ENCODE measurements at places on chromosomes 7 and 10.

- DNase-seq, result no peak
These were observed 6.6 kb upstream of the RELN start for GRCh38 chr7:103996017-103996551.

DNA sequence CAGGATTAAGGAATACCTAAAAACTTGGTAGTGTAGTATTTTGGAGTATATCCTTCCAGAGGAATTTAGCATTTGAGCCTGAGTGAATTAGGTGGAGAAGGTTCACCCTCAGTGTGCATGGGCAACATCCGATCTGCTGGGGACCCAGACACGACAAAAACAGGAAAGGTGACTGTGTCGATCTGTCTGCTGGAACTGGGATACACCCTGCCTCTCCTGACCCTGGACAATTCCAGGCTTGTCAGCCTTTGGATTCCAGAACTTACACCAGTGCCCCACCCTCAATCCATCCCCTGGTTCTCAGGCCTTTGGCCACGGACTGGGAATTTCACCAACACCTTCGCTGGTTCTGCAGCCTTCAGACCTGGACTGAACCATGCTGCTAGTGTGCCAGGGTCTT lies 41.9 kb downstream of the PTPRE start:
- no peak for DNase-seq

DNA sequence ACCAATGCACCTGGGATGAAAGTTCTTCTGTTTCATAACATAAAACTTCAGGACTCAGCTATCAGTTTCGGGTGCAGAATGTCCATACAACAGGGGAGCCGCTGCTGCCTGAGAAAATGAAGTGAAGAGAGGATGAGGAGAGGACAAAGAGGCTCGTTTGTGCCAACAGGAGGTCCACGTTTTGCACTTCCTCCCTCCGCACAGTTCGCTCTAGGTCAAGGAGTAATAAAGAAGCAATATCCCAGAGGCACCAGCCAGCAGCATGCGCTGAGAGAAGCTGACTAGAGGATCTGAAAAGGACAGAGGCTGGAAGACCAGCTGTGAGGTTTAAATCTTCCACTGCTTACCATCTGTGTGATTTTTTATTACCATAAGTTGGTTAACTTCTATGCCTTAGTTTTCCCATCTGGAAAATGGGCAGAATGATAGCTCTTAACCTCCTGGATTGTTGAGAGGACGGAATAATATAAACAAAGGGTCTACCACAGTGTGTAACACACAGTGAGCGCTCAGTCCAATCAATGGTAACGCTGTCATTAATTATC lies 709 bp downstream of the GPAM start:
- DNase-seq, result no peak

DNA sequence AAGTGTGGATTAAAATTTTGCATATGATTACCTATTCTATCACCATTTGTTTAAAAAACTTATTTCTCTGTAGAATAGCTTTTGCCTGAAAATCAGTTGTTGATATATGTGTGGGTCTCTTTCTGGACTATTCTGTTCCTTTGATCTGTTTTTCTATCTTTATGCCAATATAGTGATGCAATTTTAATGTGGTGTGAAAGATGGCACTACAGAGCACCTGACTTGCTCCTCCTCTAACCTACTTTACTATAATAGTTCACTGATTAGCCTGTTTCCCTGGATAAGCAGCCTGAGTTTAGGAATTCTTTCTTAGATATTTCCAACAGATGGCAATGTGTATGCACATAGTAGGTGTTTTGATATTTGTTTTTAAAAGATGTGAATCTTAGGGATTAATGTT lies 294.5 kb downstream of the AUTS2 start:
- no peak for DNase-seq

GRCh38 chr10:48400850-48401220 lies 94.4 kb downstream of the MAPK8 start:
- DNase-seq, result no peak

GRCh38 chr10:28981007-28981406 lies 303.7 kb downstream of the BAMBI start:
- no peak for DNase-seq

DNA sequence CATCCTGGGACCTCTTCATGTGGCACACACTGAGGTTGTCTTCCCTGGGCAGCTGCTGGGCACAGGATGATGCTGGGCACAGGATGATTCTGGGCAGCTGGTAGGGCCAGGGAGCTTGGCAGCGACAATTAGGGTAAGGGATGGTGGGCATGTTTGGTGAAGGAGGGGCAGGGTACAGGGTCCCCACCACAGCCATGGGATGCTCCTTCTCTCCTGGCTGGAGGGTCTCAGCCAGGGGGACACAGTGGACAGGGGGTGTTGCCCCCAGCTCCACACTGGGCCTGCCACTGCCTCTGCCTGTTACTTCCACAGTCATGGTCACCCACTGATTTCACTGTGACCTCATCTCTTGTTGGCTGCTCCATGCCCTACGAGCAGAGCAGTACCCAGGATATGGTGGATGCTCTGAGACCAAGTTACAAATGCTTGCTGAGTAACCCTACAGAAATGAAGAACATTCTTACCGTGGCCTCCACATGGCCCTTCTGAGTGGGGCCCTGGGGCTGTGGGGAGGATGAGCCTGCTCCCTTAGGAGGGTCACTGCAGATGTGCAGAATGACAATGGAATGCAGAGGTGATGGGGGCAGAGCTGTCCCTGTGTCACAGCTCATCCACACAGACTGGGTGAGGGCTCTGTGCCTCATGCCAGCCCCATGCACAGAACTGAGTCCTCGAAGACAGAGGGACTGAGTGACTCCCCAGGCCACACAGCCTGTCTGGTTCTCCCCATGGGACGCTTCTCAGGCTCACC lies 28.4 kb upstream of the RET start:
- DNase-seq, result peak; percentile 15

- DNase-seq, result no peak
These were observed 74.2 kb downstream of the CTNNA3 start for GRCh38 chr10:67621834-67622233.

GRCh38 chr7:7157177-7157886 lies 25.0 kb upstream of the C1GALT1 start:
- peak; percentile 82 for DNase-seq

- DNase-seq, result peak; percentile 50
These were observed 211.2 kb downstream of the SEMA3D start for GRCh38 chr7:84975586-84976185.

- DNase-seq, result no peak
These were observed 4.7 kb upstream of the AFAP1L2 start for GRCh38 chr10:114408968-114409444.

DNA sequence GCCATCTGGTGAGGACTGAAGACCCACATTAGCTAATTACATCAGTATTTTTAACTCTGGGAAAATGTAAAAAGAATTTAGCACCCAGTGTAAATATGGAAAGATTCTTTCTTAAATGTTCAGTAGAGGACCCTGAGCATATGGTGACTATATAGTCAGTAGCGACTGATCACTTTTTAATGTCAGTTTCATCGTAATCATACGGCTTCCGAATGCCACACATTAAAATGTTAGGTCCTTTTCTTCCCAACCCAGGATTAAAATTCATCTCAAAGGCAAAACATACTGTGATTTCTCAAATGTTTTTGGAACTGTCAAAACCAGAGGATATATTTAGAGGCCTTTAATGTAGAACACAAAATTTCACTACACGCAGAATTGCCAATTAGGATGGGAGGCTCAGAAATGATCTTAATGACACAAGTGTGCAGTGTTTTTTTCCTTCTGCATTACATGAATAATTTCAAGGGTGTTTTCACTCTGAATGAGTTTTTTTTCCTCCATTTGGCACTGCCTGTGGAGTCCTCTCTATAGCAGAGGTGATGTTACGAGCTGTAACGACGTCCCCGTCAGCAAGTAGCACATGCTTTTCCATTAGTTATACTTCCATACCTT lies 382.7 kb downstream of the PAXIP1 start:
- no peak for DNase-seq

DNA sequence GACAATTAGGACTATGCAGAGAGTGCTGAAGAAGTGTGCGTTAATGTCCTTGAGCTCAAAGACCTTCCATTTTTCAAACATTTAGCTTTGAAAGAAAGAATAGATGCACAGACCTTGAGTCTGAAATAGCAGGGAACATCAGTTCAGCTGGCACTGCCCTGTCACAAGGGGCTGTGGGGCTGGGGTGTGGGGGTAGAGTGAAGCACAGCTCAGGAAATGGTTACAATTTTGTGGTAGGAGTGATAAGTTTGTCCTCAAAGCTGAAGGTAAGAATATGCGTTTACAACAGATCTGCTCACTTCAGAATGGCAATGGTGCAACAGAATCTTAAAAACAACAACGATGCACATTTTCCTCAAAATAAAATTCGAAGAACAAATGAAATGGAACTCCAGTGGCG lies 33.6 kb downstream of the SMKR1 start:
- no peak for DNase-seq

Data from choroid plexus epithelial cell (primary cell).